ENCODE measurements at places on chromosomes 13 and 19.

DNA sequence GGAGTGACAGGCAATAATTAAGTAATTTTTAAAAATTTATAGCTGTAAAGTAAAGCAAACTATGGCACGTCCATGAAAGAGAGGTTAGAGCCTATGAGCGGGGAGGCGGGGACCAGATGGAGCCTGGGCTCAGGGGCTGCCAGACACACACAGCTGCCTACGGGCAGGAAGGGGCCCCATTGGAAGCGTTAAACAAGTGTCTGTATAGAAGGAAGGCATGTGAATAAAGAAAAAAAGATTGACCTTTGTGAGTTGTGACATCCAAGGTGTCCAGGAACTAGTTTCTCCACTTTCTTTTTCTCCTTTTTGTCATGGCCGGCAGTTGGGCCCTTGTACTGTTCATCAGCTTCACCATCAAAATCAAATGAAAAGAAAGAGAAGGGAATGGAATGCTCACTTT is 56.8 kb downstream of the LRCH1 start:
- no peak for DNase-seq

- DNase-seq = no peak
Observed at GRCh38 chr19:11416346-11417052, 2.6 kb downstream of the RGL3 start.

- DNase-seq = no peak
Observed at GRCh38 chr19:6568816-6569215, 22.1 kb downstream of the CD70 start.

GRCh38 chr19:920051-920864 is 3.1 kb downstream of the KISS1R start:
- DNase-seq = no peak

GRCh38 chr13:79406597-79406908 is 498 bp upstream of the RBM26 start:
- DNase-seq = no peak

DNA sequence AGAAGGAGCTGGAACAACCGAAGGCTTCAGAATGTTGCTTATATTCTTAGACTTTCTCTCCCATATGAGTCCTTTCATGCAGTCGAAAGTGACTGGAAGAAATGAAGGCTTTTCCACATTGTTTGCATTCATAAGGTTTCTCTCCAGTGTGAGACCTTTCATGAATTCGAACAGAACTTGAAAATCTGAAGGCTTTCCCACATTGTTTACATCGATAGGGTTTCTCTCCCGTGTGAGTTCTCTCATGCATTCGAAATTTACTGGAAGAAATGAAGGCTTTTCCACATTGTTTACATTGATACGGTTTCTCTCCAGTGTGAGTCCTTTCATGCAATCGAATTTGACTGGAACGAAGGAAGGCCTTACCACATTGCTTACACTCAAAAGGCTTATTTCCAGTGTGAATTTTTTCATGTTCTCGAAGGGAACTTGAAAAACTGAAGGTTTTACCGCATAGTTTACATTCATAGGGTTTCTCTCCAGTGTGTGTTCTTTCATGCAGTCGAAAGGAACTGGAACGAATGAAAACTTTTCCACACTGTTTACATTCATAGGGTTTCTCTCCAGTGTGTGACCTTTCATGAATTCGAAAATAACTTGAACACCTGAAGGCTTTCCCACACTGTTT is 21.5 kb downstream of the ZNF14 start:
- no peak for DNase-seq

- DNase-seq = no peak
Observed at GRCh38 chr13:96898212-96898611, 96.1 kb downstream of the OXGR1 start.

GRCh38 chr13:101434486-101434885 is 18.0 kb upstream of the ITGBL1 start:
- no peak for DNase-seq

- DNase-seq = no peak
Observed at GRCh38 chr13:40101708-40102359, 446.4 kb downstream of the COG6 start.

DNA sequence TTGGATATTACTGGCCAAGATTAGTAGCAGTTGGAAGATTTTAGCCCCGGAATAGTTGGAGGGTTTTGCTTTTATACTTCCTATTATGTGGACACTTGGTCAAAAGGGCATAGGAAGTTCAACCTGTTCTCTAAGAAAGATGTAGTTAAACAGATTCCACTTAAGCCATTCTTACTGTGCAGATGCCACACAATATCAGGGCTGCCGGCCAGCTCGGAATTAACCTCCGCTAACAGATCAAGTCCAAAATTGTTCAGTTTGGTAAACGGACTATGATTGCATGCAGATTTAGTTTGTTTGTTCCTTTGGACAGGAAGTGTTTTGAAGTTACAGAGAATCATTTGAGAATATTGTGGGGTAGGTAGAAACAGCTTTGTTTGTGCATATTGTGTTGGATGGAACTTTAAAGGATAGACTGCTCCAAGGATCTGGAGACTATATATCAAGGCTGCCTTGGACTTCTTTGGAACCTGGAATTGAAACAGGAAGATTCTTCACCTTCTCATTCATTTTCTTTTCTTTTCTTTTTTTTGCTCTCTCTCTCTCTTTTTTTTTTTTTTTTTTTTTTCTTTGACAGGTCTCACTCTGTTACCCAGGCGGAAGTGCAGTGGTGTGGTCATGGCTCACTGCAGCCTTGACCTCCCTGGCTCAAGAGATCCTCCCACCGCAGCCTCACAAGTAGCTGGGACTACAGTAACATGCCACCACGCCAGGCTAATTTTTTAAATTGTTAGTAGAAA is 5.0 kb upstream of the SPRY2 start:
- no peak for DNase-seq

Data from left ventricle myocardium inferior (tissue), 1 donor.